Stimulated activated CD8-positive, alpha-beta memory T cell treated with anti-CD3 and anti-CD28 coated beads, Interleukin-15, amount 100 ng/mL, for 24 hours (primary cell): ENCODE measurements at places on chromosomes 7 and 10.

DNA sequence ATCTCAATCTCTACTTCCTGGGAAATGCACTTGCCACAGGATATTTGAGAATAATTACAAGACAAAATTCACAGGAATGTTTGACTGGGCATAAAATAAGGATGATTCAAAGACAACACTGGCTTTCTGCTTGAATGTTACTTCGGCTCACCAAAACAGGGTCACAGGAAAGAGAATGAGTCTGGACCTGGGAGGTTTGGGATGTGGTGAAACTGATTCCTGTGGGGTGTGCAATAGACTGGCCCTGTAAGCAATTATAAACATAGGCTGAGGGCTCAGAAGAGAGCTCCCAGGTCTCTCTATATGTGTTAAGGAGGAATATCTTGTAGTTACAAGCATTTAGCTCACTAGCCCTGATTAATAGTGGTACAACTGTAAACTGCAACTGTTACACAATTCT is 613.9 kb upstream of the CELF2 start:
- DNase-seq: no peak

DNA sequence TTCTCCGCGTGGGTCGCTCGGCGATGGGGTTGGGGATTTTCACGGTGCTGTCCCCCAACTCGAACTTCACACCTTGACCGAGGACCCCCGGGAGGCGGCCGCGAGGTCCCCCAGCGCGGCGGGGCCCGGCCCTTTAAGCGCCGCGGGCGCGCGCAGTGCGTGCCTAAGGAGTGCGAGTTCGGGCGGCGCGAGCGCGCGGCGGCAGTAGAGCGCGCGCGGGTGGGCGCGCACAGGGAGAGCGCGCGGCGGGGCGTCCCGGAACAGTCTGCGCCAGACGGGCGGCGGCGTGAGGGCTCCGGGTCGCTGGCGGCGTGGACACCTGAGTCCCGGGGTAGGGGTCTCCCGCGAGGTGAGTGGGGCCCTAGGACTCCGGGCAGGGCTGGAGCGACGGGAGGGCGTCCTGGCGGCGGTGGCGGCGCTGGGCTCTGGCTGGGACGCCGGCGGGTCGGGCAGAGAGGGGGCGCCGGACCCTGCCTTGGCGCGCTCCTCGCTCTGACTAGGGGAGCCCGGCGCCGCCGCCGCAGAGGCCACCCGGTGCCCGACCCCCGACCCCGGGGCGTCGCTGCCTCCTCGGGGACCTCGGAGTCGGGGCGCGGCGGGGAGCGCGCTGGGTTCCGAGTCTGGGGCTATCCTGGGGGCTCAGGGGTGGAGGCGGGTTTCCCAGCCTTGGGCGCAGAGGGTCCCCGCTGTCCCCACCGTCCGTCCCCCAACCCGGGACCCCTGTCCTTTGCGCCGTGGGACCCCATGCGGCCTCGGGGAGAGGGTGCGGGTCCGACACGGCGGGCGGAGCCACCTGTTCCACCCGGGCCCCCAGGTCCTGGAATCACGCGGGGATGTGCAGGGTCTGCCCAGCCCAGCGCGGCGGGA is at the start of gene PROSER2:
PROSER2 (plus strand) TSS at position 235 of the 867 bp plus-strand sequence. CDS start 28,722 bp downstream, outside the sequence.
- DNase-seq: peak; percentile 8

DNA sequence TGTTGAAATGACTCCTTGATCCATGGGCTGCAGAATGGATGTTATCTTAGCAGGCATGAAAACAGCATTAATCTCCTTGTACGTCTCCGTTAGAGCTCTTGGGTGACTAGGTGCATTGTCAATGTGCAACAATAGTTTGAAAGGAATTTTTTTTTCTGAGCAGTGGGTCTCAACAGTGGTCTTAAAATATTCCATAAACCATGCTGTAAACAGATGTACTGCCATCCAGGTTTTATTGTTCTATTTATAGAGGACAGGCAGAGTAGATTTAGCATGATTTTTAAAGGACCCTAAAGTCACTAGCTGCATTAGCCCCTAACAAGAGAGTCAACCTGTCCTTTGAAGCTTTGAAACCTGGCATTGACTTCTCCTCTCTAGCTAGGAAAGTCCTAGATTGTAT is 64.0 kb downstream of the NRF1 start:
- no peak for DNase-seq

- DNase-seq: no peak
These were observed 20.4 kb upstream of the ECHDC3 start for GRCh38 chr10:11721806-11722205.

- peak; percentile 56 for DNase-seq
These were observed 10.4 kb downstream of the ATG9B start for GRCh38 chr7:151013733-151014497.

GRCh38 chr7:37376386-37376785 is 72.3 kb downstream of the ELMO1 start:
- DNase-seq: no peak

DNA sequence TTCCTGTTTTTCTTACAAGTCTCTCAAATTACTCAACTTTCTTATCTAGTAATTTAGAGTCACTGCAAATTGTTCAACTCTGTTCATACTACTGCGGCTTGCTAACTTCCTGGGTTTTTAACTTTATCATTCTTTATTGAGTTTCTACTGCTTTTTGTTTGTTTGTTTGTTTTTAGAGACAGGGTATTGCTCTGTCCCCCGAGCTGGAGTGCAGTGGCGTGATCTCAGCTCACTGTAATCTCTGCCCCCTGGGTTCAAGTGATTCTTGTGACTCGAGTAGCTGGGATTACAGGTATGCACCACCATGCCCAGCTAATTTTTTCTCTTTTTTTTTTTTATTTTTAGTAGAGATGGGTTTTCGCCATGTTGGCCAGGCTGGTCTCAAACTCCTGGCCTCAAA is 182.9 kb downstream of the TSPAN12 start:
- no peak for DNase-seq

- no peak for DNase-seq
These were observed 8.4 kb downstream of the C10orf105 start for GRCh38 chr10:71711052-71711623.

DNA sequence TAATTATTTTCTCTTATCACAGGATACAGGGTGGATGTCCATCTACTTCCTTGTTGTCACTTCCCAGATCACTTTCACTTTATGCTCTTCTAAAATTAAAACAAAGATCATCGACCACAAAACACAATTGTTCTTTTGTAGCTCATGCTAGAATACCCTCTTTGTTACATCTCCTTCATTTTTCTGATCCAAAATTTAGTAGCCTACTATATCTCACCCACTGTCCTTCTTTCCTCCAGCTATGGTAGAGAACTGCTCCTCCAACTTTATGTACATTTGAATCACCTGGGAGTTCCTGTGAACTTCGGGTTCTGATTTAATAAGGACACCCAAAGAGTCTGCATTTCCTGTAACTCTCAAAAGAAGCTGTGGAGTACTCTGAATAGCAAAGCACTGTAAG is 1.2 kb upstream of the AHR start:
- DNase-seq: no peak

DNA sequence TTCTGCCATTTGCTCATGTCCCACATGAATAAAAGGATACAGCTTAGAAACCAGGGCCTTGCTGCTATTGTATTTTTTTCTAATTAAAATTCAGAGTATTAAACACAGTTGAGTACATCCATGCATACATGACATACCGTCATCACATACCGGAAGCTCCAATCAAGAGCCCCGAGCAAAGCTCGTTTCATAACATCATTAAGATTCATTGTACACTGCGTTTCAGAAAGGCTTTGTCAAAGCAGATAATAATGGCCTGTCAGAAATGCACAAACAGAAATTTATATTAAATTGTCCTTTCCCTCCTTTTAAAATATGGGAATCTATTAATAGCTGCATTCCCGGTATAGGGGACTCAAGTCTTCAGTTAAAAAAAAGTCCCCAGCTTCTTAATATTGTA is 103.4 kb downstream of the PRTFDC1 start:
- no peak for DNase-seq

- no peak for DNase-seq
These were observed 1.2 kb upstream of the SGCE start for GRCh38 chr7:94656925-94657731.

DNA sequence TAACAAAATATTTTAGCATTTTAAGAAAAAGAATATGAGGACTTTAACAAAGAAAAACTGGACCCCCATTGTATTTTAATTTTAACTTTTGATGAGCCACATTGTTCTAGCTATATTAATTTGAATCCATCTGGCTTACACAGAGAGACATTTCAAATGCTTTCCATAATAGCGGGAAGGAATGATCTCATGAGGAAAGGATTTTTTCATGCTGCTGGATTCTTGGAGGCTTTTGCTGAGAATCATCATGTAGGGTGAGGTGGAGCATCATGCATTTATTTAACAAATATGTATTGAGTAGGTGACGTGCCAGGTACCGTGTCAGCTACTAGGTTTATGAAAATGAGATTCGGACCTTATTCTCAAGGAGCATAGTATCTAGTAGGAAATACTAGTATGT is 1006.3 kb downstream of the SORCS1 start:
- no peak for DNase-seq

DNA sequence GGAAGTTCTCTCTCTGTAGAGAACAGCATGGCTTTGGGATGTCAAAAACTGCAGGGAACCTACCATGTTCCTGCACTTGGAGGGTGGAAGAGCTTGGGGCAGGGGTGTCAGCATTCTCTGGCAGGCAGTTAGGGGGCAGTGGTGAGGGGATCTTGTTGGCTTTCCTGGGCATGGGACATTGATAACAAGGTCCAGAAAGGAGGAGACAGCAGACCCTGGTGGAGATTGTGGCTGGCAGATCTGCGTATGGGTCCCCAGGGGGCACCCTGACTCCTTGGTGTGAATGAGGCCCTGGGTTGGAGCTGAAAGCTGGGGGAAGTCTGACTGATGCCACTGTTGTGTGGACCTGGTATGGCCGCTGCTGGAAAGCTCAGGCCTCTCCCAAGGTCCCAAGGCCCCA is 22.9 kb upstream of the CAMK2B start:
- no peak for DNase-seq

- DNase-seq: no peak
These were observed 84.2 kb downstream of the VIPR2 start for GRCh38 chr7:159060440-159060839.

DNA sequence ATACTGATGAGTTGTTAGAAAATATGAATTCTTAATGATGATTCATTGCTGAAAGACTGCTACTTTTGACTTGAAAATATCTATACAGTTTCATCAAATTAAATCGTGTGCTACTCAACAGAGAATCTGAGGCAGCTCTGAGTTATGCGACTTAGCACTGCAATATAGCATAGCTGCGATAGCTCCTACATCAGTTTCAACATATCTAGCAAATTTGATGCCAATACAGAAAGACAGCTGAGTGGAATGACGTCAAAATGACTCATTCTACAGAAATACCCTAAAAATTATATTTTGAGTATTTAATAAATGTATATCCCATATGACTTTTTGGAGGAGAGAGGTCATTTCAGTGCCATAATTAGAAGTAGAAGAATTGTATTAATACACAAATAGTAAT is 1.1 kb upstream of the TARP start:
- no peak for DNase-seq

DNA sequence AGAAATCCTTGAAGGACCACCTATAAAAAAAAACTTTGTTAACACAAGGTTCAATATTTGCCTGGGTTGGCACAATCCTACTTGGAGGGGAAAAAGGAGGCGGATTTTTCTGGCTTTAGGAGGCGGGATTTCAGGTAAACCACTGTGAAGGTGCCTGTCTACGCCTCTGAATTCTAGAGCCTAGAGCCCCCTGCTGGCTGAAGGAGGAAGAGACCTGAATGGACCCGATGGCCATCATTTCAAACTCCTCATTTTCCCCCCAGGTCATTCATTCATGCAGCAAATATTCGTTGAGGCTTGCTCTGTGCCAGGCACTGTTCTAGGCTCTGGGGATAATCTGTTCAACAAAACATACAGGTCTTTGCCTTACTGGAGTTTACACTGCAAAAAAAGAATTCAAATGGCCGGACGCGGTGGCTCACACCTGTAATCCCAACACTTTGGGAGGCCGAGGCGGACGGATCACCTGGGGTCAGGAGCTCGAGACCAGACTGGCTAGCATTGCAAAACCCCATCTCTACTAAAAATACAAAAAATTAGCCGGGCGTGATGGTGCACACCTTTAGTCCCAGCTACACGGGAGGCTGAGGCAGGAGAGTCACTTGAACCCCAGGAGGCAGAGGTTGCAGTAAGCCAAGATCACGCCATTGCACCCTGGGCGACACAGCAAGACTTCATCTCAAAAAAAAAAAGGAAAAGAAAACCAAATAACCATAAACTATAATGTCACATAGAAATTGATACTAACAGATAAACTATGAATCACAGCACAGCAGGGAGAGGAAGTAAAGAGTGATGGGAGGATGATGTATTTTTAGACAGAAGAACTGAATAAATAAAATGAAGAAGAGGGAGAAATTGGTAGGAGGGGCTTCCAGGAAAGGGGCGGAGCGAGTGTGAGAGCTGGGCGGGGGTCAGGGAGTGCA is 90.1 kb upstream of the NFE2L3 start:
- DNase-seq: peak; percentile 34

- DNase-seq: peak; percentile 39
These were observed 178.6 kb upstream of the INHBA start for GRCh38 chr7:41881331-41882130.
